ENCODE measurements at places on chromosomes 2 and 18. TPM values are rescaled to one million over a fixed set of nuclear protein-coding genes. Genes with fewer than 3 reads are reported as not detected.

The DOK6 gene
- total RNA-seq, result 2.3 TPM

The SDC1 gene
- 2.6 TPM for total RNA-seq

The C2orf80 gene
- total RNA-seq, result not detected

The GAL3ST2 gene
- total RNA-seq, result not detected

The LINC00305 gene
- total RNA-seq, result not detected

The CD8A gene
- under 0.01 TPM for total RNA-seq

The CD207 gene
- under 0.01 TPM for total RNA-seq

The VSNL1 gene
- total RNA-seq, result not detected

Measured in dermis microvascular lymphatic vessel endothelial cell (primary cell).